ENCODE measurements at places on chromosomes 4 and X.

- no peak for DNase-seq
Measured at GRCh38 chr4:138223231-138223910, 18.8 kb downstream of the SLC7A11 start.

- no peak for DNase-seq
Measured at GRCh38 chr4:119026662-119027444, 108.8 kb upstream of the MYOZ2 start.

DNA sequence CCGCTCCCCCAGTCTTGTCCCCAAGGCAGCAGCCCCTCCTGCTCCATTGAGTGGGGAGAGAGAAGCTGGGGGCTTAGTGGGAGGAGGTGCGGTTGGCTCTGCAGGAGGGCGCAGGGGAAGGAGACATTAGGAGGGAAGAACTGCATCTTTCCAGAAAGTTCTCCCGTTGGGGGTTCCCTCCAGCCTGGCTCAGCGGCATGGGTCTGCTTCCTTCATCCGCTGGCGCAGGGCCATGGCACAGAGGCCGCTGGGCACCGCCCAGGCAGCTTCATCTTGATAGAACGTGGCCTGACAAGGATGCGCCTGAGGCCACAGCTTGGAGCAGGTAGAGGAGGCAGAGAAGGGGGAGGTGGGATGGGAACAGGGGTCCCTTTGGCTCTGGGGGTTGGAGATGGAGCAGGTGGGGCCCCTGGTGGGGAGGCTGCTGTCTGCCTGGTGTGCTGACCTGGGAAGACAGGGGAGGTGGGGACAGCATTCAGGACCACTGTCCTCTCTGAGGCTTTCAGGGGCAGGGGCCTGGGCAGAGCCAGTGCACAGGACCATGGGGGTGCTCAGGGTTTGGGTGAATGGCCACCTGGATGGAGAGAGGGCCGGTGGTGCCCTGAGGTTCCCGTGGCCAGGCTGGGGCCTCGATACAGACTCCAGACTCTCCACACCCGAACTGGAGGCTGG, 12.1 kb downstream of the DOK7 start:
- DNase-seq, result no peak

- no peak for DNase-seq
Measured at GRCh38 chrX:28015993-28016392, 34.7 kb upstream of the DCAF8L1 start.

DNA sequence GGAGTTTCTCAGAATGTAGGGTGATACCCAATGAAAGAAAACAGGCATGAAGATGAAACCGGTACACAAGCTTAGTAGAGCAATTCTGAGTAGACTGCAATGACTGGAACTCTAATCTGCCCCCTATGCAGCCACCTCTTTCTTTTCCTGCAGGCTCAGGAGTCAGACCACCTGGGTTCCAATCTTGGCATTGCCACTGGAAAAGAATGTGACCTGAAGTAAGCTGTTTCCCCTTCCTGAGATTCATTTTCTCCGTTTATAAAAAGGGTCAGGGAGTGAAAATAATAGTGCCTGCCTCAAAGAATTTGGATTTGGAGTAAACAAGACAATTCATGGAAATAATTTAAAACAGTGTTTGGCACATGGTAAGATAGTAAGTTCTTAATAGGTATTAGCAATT, 1464.0 kb downstream of the PCDH7 start:
- no peak for DNase-seq

DNA sequence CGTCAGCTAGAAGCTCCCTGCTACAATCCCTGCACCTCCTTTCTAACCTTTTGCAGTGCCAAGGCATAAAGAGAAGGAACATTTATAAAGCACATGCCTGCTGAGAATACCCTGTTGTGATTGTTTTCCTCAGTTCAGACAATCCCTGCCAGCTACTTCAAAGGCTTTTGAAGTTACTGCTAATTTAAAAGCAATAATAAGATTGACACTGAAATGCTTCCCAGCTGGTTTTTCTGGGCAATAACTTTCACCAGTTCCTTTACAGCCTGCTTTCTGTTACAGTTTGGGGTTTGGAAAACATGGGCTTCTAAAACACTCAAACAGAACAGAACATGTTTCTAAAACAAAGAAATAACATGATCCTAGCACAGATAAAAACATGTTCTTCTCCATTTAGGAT, 232.3 kb upstream of the CPEB2 start:
- no peak for DNase-seq

All from hindlimb muscle (tissue), 1 donor.